ENCODE measurements at places on chromosomes 1 and 21.

DNA sequence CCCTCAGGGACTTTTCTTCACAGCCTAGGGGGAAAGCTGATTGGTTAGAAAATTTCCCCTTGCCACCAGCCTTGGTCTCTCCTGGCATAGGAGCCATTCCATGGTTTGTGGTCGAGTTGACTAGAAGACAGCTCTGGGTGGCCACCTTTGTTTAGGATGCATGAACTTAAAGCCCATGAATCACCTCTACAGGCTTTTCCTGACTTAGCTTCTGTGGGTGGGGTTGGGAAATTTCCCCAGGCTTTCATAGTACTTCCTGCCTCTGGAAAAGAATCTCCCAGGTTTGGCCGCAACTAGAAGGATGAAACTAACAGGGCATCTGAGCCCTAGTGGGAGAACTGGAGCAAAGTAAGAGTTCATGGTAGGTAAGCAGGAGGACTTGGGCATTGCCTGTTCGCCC is 72.6 kb downstream of the SNRPE start:
- DNase-seq: no peak

DNA sequence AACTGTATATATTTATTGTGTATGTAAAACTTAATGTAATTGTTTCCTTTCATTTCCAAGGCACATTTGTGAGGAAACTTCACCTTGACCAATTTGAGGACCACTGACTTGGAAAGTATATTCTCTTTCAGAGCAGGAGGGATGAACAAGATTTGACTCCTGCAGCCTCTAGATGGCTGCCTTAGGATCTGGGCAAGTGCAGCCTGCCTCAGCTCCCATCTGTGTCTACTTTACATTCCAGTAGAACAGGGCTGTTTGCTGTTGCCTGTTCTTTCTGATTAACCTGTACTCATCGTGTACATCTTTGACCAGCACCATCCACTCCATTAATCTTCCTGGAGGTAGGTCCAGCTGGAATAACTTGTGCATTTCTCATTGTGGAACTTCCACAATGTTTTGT is 312.8 kb downstream of the HLX start:
- DNase-seq: no peak

DNA sequence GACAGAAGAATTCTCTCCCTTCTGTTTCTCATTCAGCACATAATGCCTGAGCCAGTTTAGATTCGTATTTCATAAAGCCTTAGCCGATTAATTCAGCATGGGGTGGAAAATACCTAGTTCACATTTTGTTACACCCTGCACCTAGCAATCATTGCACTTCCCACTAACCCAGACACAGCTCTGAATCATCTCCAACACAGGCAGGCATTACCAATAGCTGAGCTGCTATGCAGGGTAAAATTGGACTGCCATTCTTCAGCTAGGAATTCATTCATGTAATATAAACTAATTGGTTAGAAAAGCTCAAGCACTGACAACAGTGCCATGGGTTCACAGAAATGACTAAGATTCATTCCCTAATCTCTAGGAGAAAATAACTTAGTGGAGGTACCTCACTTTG is 26.9 kb upstream of the NKAIN1 start:
- DNase-seq: no peak

DNA sequence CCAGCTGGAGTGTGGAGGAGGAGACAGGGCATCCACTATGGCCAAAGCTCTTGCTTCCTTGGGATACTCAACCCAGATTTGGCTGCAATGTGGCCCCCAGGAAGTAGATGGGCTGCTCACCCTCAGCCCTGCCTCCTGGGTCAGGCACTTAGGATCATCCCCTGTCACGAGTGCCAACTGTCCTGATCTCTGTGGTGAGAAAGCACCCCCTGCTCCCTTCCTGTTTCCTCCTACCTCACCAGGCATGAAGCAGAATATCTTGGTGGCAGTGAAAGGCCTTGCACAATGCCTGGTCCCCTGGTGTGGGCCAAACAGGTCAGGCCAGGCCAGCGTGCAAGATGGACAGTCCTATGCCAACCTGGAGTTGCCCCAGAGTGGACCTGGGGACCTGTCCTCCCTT is 211.7 kb downstream of the GRIK3 start:
- DNase-seq: no peak

- peak; percentile 30 for DNase-seq
Observed at GRCh38 chr1:15947382-15948090, 28.4 kb downstream of the ZBTB17 start.

GRCh38 chr1:184650177-184650866 is 104.3 kb downstream of the EDEM3 start:
- DNase-seq: no peak

DNA sequence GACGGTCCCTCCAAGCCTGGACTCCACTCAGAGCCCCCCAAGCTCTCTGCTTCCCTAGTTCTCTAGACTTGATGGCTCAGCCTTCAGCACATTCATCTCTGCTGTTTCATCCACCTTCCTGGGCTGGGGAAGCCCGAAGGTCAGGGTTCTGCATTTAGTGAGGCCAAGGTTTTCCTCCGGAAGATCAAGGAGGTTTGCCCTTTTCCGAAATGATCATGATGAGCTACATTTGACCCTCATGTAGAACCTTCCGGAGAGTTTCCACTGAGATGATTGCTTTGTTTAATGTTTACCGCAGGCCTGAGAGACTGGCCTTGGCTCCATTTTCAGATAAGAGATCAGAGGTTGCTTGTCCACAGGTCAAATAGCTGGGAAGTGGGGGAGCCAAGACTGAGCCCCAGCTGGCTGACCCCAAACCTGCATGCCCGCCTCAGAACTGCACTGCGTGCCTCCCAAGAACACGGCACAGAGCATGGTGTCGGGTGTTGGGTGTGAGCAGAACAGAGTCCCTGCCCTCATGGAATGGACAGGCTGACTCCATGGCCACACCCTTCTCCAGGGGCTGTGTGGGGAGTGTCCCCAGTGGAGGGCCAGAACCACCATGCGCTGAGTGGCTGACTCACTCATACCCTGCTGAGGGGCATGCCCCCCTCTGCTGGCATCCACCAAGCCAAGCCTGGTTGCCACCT is 200.8 kb upstream of the TMEM51 start:
- DNase-seq: no peak

DNA sequence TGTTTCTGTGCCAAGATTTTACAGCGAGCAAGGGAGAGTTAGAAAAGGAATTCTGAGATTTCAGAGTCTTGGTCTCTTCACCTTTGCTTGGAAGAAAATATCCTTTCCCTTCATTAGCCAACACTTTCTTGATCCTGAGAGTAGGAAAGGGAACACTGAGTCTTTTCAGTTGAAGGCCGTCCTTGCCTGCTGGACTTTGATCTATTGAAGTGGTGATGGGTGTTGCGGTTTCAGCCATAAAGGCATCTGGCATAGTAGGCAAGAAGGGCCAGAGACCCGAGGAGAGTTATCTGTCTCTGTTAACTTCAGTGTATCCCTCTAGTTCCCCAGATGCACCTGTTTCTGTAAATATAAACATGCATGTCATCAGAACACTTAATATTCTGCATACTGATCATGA is 9.7 kb downstream of the SELE start:
- no peak for DNase-seq

- DNase-seq: no peak
Observed at GRCh38 chr1:194042736-194043135, 856.3 kb upstream of the B3GALT2 start.

- DNase-seq: no peak
Observed at GRCh38 chr1:213014642-213015041, 1.0 kb downstream of the ANGEL2 start.

DNA sequence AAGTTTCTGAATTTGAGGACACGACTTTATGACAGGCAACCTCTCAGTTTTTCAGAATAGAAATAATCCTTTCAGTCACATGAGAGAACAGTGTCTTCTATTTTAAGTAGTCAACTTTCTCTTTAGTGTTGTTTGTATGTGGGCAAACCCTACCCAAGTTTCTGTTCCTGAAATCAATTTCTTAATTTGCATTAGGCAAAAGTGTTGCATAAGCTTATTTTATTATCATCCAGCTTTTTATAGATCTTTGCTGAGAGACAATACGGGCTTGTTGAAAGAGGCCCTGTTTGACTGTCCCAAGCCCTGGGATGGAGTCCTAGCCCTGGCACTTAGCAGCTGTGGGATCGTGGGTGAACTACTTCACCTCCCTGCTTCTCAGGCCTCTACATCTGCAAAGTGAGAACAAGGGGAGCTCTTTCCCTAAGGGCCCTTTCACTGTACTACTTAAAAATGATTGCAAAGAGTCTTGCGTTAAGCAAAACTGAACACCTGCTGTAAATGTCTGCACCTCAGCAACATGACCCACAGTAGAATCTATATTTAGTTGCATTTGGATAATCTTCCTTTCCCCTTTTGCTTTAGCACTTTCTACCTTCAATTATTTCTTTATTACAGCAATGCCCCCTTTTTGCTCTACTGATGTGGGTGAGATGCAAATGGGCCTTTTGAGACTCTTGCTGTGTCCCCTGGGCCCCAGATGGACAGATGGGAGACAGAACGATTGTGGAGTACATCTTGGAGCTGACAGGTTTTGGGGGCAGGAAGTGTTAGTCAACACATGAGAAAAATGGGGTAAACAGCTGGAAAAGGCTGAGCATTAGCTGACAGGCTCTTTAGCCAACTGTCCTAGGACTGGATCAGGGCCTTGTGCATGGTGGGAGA is 41.0 kb upstream of the SCAF4 start:
- DNase-seq: no peak

DNA sequence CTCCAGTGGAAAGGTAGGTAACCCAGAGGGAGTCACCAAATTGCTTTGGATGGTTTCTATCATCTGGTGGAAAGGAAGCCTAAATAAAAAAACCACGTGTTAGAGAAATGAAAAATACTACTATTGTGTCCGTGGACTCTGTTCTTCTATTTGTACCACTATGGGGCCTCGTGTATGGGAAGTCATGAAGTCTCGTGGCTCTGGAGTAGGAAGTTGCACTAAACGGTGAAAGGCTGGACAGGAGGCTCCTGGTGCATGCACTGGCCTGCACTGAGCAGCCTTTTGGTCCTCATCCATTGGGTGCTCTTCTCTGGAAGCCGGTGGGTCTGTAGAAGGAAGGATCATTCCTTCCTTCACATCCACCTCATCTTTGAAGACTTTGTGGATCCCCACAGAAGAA is 17.0 kb downstream of the F3 start:
- DNase-seq: no peak

- DNase-seq: no peak
Observed at GRCh38 chr1:5099558-5099957, 445.1 kb downstream of the AJAP1 start.

- no peak for DNase-seq
Observed at GRCh38 chr1:228781161-228781808, 46.0 kb downstream of the RHOU start.

- DNase-seq: no peak
Observed at GRCh38 chr1:248914796-248915381, 8.9 kb downstream of the PGBD2 start.

- no peak for DNase-seq
Observed at GRCh38 chr1:40595623-40596022, 64.2 kb downstream of the ZNF684 start.

- no peak for DNase-seq
Observed at GRCh38 chr1:64956010-64956640, 10.2 kb downstream of the JAK1 start.

- peak; percentile 24 for DNase-seq
Observed at GRCh38 chr21:42554251-42554961, 40.8 kb downstream of the SLC37A1 start.

GRCh38 chr1:214550013-214550856 is 1.2 kb downstream of the PTPN14 start:
- no peak for DNase-seq

- DNase-seq: no peak
Observed at GRCh38 chr21:33554982-33555344, 12.1 kb downstream of the SON start.

DNA sequence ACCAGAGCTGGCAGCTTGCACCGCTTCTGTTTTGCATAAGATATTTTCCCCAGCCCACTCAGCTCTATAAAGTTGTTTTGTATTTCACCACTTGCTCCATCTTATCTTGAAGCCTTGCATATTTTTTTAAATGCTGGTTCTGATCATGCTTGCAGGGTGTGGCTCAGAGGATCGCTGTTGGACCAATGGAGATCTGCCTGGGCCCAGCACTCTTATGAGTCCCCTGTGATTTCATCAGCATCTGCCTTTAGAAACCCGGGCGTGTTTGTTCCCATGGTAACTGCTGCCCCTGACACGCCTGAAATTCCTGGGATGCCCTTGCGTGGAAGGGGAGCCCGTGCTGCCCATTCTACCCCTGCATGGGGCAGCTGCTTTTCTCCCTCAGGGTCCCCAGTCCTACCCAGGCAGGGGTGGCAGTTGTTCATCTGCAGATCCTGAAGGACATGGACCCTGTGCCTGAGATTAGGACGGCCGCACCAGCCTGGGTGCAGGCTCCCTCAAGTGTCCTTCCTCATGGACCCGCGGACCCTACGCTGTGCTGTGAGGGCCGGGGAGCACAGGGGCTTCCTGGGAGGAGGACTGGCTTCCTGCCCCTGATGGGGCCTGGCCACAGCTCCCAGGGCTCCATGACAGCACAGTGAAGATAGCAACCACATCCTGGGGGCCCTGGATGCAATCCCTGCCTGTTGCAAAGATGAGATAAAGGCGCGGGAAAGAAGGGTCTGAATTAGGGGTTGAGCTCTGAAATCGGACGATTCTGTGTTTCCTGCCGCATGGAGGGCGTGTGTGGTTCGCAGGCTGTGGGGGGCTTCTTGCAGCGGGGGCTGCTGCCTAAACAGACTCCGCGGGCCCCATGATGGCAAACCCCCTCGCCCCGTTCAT is 226.5 kb downstream of the SDCCAG8 start:
- DNase-seq: peak; percentile 58

DNA sequence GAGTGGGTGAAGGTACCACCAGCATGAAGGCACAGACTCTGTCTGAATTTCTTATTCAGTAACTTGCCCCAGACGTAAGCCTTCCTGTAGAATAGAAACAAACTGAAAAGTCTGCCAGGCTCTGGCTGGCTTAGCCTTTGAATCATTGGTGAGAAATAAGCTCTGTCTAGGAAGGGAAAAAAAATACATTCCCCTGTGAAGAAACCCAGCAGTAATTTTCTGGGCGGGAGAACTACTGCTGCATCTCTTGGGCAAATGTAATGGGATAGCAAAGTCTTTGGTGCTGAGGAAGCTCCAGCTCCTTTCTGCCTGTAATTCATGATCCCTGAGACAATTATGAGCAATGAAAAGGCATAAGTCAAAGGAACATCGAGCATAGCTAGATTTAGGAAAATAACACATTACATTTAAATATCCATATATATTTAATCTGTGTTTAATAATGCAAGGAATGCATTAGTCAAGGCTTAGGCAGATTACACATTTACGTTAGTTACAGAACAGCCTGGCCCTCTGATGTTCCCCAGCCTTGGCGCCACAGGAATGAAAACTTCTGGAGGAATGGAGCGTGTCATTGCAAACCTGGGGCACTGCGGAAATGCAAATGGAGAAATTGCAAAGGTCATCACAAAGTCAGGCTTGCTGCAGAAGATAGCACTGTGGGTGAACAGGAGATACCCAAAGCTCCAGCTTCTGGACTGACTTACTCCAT is 216.3 kb upstream of the CAMK1G start:
- DNase-seq: no peak

- no peak for DNase-seq
Observed at GRCh38 chr1:81597720-81598426, 202.9 kb upstream of the ADGRL2 start.

GRCh38 chr1:114610546-114611245 is 29.3 kb upstream of the BCAS2 start:
- no peak for DNase-seq
